ENCODE measurements at places on chromosomes 5 and 9. TPM values are rescaled to one million over a fixed set of nuclear protein-coding genes. Genes with fewer than 3 reads are reported as not detected.
A peak's percentile ranks its signal among the peaks of the same experiment; 100 is the strongest.

The CD74 gene
- total RNA-seq, result 3.1 TPM

DNA sequence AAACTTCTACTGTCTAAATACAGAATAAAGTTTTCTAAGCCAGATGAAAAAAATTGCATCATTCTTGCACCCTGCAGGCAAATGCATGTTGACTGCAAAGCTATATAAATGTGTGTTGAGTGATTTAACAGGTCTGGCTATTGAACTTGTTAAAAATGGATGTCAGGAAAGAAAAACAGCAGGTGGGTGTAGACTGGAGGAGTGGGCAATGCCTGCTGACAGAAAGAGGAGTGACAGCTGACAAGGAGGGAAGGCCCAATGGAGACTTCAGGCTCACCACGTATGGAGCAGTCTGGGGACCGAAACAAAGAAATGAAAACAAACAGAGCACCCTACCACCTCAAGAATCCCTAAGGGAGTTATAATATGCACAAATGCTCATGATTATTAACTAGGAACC lies 127.8 kb downstream of the GRIA1 start:
- no peak for DNase-seq

The FBN2 gene
- 0.86 TPM for total RNA-seq

DNA sequence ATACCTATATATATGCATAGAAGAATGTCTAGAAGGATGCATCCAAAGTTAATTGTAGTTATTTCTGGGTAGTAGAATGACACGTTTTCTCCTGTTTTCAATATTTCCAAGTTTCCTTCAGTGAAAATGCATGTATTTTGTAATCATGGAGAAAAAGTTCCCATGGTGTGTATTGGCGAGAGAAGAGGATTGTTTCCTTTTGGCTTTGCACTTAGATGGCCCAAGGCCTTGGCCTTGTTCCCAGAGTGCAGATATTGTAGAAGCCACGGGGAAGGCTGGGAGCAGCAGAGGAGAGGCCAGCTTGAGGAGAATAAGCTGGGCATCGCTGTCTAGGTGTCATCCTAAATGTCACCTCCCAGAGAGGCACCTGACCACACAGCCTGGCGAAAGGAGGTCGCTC lies 44.0 kb downstream of the IRF1 start:
- no peak for DNase-seq

The PCDHB9 gene
- total RNA-seq, result 12.2 TPM

DNA sequence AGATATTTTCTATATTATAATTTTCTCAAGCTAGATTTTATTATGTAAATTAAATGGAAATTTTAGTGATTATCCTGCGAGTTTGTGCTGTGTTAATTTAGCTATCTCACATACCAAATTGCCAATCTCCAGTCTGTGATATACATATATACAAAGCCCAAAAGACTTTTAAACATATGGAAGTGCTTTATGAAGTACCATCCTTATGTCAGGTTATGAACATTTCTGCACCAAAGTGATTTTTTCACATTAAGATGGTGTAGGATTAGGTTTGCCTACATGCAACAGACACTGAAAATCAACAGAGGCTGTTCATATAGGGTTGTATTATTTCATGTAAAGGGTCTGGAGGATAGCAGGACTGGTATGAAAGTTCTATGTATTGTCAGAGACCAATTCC lies 32.8 kb downstream of the CFAP95 start:
- no peak for DNase-seq

- DNase-seq, result no peak
Observed at GRCh38 chr9:16628413-16628812, 242.1 kb downstream of the BNC2 start.

- no peak for DNase-seq
Observed at GRCh38 chr5:12323637-12324229, 419.5 kb upstream of the CTNND2 start.

DNA sequence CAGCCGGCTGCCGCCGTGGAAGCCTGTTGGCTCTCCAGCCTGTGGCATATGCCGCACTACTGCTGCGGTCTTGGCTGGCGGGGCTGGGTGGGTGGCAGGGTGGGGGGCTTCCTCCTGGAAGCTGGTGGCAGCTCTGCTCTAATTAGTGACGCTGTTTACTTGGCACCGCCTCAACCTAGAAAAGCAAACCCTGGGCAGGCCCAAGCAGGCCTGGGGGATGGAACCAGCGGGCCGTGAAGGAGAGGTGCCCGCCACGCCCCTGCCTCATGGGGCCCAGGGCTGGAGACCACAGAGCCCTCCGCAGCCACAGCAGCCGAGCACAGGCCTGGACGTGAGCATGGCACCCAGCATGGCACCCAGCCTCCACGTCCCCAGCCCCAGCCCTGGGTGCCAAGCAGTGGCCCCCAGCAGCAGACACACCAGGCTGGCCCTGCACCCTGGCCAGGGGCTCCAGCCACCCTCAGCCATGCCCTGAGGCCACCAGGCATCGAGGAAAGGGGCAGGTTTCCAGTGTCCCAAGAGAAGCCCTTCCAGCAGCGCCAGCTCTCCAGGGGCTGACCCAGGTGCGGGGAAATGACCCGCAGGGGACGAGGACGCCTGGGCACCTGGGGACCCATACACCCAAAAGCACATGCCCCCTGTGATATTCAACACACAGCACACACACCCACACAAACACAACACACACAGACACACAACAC lies 5.4 kb upstream of the CCDC187 start:
- DNase-seq, result peak; percentile 47

DNA sequence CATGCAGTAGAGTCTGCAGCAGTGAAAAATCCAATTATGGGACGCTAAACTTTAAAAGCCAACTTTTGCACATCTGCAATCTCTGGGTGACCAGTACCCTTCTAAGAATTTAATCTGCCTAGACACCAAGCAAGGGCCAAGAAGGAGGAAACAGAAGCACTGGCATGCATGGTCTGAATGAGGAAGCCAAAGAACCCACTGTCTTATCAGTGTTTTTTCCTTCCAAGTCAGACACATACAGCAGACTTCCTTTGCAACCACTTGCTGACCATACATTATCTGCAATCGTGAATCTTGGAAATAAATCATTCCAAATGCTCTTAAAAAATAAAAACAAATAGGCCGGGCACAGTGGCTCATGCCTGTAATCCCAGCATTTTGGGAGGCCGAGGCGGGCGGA lies 65.9 kb downstream of the DEPDC1B start:
- no peak for DNase-seq

DNA sequence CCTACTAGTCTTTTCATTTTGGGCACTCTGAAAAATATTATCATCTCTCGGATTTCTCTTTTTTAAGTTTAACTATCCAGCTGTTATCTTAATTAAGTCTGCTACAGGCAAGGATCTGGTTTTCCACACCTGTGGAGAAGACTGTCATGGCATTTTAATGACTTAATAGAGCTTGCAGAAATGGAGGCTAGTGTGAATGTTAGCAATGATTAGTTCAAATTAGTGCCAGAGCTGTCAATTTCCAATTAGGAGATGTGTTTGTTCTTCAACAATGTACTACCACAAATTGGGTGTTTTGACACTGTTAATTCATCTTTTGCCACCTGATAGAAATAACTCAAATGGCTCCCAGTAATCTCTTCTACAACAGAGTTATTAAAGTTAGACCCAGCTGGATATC lies 2023.0 kb upstream of the CDH9 start:
- DNase-seq, result no peak

The LRRTM2 gene
- total RNA-seq, result 28.9 TPM

DNA sequence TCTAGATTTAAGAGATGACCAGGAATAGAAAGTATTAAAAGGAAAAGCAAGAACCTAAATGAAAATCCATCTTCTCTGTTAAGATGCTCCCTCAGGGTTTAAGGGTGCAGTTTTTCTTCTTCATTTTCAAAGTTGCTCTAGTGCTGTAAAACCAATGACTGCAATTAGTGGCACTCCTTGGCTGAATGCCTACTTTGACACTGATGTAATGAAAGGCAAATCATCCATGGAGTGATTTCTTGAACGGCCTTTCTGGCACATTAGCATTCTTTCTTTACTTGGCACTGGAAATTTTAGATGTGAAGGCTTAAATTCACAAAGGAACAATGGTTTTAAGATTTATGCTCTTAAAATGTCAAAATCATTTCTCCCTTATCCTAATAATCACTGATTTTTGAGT lies 19.3 kb upstream of the ISCA1 start:
- DNase-seq, result no peak

GRCh38 chr5:126186210-126186609 lies 237.0 kb upstream of the GRAMD2B start:
- DNase-seq, result no peak

DNA sequence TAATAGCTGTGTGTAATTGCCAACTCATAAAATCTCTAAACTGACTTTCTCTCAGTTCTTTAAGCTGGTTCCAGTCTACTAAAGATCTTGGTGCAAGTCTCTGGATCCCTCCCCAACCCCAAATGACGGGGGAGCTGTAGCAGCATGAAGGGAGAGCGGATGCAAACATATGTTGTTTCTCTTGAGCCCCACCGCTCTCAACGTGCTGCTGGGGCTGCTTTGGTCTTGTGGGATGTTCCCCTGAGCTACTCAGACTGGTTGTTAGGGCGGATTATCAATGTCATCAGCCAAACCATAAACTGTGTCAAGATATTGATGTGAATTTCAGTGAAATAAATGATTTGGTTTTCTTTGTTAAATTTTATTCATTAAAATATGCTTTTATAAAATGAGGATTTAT lies 40.9 kb upstream of the APC start:
- peak; percentile 23 for DNase-seq

GRCh38 chr5:170303549-170303948 lies 6.0 kb upstream of the LCP2 start:
- DNase-seq, result no peak

DNA sequence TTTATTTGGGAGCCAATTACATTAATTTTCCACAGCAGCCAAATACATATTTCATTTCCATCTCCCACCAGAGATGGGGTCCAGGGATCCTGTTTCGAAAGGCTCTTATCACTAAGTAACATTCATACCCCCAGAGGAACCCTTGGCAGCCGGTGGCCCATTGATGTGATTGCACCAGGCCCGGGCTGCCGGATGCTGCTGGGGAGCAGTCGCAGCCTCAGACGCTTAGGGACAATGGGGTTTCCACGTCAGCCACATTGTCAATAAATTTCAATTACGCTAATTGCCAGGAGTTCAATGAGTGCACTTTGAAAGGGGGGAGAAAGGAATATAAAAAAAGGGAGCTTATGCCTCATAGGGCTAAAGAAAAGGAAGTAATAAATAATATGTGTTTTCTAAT lies 478.8 kb upstream of the ADAMTS16 start:
- peak; percentile 75 for DNase-seq

The ZNF483 gene
- 6.5 TPM for total RNA-seq

GRCh38 chr5:166624573-166624972 lies 1666.9 kb upstream of the WWC1 start:
- DNase-seq, result no peak

The AMBP gene
- total RNA-seq, result 0.29 TPM

DNA sequence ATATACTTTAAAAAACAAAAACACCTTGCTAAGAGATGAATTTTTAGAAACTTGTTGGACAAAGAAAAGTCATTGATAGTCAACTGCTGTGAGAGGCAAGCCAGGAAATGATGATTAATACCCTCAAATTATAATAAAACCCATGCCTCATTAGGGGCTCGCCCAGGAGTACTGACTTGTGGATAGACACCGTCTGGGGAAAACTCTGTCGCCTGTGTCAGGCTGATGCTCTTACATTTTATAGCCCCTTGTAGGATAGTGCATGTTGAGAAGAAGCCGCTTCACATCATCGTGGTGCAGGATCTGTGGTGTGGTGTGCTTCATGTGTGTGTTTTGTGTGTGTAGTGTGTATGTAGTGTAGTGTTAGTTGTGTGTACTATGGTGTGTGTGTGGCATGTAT lies 39.1 kb downstream of the SYK start:
- no peak for DNase-seq

The PCDHGB6 gene
- 59.8 TPM for total RNA-seq

The RPP25L gene
- 12.6 TPM for total RNA-seq

GRCh38 chr5:156051972-156052371 lies 275.0 kb upstream of the SGCD start:
- DNase-seq, result no peak

- no peak for DNase-seq
Observed at GRCh38 chr5:132737982-132738681, 786 bp upstream of the KIF3A start.

DNA sequence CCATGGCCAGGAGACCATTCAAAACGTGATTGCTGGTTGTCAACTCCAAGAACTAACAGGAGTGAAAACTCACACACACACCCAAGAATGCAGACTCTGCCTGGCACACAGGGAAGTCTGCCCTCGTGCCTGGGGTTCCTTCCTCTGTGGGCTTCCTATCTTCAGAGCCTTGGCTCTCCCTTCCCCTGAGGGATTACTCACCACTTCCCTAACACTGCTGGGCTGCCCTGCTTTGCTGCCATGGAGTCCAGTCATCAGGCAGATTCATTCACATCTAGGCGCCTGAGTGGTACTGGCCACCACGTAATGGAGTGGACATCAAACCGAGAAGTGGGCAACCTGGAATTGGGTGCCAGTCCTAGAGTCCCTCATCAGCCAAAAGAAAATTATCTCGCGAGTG lies 76.4 kb upstream of the PRSS3 start:
- no peak for DNase-seq

- no peak for DNase-seq
Observed at GRCh38 chr5:13480834-13481233, 463.7 kb downstream of the DNAH5 start.

GRCh38 chr5:37645707-37646106 lies 194.1 kb downstream of the GDNF start:
- DNase-seq, result no peak

DNA sequence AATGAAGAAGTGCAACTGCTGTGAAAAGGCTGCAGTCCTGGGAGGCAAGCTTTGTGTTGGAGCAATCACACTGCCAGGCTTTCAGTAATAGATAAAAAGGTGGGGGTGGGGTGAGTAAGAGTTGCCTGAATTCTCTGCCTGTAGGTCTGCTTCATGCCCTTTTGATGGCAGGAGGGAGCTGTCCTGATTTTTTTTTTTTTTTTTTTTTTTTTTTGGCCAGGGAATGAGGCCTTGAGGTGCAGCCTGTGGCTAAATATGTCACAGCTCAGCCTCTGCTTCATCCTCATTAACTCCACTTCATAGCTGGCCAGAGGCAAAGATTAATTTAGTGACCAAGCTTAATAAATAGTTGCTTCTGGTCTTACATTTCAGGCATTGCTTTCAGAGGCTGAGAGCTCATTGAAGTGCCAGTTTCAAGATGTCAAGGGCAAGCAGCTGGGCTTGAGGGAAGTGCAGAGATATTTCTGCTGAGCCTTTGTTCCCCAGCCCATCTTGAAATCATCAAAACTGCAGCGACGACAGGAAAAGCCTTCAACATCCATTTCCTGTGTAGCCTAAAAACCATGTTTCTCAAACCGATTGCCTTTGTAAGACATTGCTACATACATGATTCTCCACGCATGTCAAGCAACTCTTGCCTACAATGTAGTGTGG lies 134.7 kb downstream of the MACIR start:
- DNase-seq, result no peak

DNA sequence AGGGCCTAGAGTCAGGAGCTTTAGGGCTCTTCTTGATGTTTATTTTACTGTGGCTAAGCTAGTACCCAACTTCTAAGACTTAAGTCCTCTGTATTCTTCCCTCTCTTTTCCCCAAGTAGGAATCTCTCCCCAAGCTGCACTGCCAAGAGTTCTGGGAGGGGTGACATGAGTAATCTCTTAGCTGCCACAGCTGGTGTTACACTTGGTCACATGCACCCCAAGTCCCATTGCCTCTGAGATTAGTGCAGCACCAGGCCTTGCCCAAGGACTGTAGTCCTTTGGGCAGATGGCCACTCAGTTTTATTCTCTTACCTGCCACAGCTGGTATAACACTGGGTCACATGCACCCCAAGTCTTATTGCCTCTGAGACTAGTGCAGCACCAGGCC lies 114.7 kb upstream of the RIOK2 start:
- DNase-seq, result no peak

Measured in glutamatergic neuron (in vitro differentiated cells).